ENCODE measurements at places on chromosomes 3 and 15. TPM values are rescaled to one million over a fixed set of nuclear protein-coding genes. Genes with fewer than 3 reads are reported as not detected.
A peak's percentile ranks its signal among the peaks of the same experiment; 100 is the strongest.

GRCh38 chr15:46126581-46126980 is 491.8 kb downstream of the SQOR start:
- DNase-seq: no peak

- no peak for DNase-seq
These were observed 31.8 kb downstream of the TTC14 start for GRCh38 chr3:180633722-180634121.

DNA sequence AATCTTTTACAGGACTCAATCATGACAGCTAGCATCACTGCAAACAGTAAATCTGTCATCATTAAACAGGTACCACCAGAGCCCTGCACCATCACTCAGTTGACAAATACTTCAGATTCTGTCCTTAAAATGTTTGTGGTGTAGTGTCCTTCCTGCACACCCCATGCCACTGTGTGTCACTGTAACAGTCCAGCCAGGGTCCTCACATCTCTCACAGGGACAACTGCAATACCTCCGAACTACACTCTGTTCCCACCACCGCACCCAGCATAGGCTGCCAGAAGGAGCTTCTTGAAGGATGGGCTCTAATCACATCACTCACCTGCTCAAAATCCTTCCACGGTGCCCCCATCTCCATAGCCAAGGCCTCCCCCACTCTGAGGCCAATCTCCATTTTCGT is 90.2 kb upstream of the FGF12 start:
- DNase-seq: no peak

GRCh38 chr3:100087198-100087597 is 27.1 kb downstream of the FILIP1L start:
- DNase-seq: no peak

DNA sequence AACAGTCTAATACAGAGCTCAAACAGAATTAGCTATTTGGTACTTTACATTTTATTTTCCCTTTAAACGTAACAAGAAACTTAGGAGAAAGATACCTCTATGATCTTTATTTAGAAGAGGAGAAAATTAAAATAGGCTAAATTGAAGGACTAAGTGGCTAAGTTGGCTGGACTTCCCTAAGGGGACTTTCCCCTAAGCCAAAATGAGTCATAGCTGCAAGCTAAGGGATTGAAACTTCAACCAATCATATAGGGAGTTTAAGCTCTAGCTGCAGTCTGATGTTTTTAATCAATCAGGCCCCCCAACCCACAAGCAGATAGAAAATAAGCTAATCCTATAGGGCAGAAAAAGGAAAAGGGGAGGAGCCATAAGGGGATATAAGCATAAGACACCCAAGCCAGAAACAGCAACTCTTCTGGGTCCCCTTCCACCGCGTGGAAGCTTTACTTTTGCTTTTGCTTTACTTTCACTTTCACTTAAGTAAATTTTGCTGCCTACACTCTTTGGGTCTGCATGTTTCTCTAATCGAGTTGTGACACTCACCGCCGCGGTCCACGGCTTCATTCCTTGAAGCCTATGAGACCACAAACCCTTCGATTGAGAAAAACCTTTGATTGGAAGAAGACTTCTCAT is 1108.5 kb upstream of the EPHA6 start:
- no peak for DNase-seq

DNA sequence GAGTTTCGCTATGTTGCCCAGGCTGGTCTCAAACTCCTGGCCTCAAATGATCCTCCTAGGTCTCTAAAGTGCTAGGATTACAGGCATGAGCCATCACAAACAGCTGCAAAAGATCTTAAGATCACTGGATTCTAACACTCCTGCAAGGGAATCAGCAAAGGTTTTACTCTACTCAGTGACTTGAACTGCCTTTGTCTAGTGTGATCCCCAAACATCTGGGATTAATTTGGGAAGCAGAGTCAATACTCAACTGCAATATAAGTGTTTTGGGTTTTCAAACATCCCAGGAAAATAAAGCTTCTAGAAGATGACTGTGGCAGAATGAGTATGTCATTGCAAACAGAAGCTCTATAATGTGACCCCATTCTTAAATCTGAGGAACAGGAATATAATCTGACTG is 7.2 kb downstream of the SPG21 start:
- peak; percentile 38 for DNase-seq

DNA sequence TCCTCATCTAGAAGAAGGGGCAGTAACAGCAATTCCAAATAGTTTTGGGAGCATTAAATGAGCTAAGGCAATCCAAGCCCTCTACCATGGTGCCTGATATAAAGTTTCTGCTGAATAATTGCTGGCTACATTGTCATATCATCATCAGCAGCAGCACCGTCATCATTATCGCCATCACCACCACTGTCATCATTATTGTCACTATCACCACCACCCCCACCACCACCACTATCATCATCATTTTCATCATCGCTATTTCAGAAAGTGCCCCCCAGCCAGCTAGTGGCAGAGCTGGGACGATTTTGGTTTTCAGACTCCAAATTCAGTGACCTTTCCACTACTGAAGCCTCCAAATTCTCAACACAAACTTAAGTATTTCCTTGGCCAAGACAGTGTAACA is 15.0 kb downstream of the XCR1 start:
- DNase-seq: no peak

DNA sequence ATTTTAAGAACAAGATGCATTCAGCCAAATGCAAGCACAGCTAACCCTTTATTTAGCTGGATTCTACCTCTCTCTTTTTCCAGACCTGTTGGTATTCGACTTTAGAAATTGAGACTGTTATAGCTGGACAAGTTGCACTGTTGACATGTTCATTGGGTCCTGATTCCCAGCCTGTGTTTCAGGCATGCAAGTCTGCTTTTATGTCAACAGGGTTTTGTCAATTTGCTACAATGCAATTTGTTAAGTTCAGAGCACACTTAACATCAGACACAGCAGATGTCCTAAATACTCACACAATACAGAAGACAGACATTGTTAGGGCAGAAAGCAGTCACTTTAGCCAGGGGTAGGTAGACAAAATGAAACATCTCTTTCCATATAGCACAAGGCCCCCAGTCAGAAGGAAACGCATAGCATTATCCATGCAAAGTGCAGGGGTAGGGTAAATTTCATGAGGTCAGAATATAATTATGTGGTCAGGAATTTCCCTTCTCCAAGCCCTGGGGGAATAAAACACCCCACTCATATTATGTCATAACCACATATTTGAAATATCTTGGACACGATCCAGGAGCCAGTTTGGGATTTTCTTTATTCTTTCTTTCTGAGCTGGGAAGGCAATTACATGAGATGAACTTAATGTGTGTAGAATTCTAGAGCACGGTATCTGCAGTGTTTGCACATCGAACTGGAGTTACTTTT is 504.1 kb downstream of the NTRK3 start:
- no peak for DNase-seq

DNA sequence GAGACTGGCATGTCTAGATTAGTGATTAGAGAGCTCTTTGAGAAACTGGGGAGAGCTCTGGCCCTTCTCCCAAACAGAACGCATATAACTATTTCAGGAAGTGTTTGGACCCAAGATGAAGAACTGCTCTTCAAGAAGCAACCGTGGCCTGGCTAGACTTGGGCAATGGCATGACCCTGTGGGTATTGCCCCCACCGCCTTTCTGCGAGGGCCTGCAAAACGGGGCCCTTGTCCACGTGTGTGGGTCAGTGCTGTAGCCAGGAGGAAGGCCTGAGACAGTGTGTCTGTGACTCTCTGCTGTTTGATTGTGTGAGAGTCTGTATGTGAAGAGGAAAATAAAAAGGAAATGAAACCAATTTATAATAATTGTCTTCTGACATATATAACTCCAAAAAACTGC is 42.5 kb downstream of the EEFSEC start:
- DNase-seq: no peak

DNA sequence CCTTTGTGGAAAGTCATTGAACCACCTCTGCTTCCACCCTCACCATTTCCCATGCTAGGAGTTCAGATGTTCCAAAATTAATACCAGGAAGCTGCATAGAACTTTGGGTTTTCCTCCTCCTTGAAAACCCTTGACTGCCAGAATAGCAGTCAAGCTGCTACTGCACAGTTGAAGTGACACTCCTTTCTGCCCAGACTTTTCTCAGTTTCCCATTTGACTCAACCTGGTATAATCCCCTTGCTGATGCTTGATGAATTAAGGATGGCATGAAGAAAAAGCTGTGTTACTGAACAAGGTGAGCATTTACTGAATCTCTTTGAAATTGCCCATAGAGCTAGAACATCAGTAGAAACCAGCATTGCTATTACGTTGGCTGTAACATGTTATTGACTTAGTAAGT is 286.0 kb downstream of the EDEM1 start:
- no peak for DNase-seq

DNA sequence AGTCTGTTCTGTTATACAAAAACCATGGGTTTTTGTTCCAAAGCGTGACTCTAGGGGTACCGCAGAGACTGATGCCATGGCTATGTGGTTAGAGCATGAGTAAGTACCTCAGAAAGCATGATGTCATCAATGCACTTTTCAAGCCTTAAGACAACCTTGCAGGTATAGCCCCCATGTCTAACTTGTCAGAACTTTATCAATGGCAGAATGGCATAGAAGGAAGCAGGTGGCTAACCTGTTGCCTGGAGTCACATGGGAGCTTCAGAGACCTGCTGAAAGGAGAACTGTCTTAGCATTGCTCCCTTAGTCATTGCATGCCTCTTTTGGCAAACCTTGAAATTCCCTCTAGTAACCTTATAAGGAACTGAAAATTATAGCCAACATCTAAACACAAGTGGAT is 52.5 kb downstream of the EOMES start:
- no peak for DNase-seq

DNA sequence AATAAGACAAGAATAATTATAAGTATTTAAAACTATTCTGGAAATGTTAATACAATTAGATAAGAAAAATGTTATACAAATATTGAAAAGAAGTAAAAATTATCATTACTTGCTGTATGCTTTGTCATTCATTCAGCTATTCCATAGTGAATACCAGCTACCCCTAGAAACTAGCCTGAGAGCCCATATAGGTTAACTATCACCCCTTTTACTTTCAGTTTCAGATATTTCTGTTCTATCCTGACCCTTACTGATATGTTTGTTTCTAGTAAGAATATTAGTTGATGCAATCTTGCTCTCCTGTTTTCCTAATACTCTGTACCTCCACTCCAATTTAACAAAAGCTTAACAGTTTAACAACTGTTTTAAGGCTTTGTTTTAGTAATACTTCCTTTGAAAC is 31.6 kb downstream of the FAM227B start:
- no peak for DNase-seq

- no peak for DNase-seq
These were observed 17.4 kb upstream of the ANKRD34C start for GRCh38 chr15:79265167-79265566.

GRCh38 chr3:53030619-53031449 is 15.0 kb downstream of the SFMBT1 start:
- no peak for DNase-seq

GRCh38 chr3:168472783-168473182 is 377.1 kb upstream of the GOLIM4 start:
- no peak for DNase-seq

- DNase-seq: no peak
These were observed 87.4 kb downstream of the STAG1 start for GRCh38 chr3:136664771-136665170.

- DNase-seq: no peak
These were observed 217.2 kb upstream of the UMPS start for GRCh38 chr3:124512881-124513609.

- no peak for DNase-seq
These were observed 51.9 kb upstream of the PFN2 start for GRCh38 chr3:150022381-150023238.

DNA sequence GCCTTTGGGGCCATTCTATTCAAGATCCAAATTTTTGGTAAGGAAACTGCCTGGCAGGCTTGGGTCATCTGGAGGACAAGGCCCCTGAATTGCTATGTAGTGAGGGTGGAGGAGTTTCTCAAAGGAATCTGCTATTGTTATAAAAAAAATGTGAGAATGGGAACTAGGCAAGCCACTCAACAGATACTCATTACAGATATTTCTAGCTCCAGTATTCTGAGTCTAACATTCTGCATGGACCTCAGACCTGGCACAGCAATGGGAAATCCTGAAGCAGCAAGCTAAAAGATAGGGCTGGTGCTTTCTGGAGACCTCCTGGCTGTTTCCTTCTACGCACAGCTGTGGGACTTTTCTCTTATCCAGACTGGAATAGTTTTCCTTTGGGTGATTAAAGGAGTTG is 430.7 kb upstream of the RBMS3 start:
- DNase-seq: no peak

- no peak for DNase-seq
These were observed 12.2 kb upstream of the IQCF5 start for GRCh38 chr3:51887620-51888019.

- no peak for DNase-seq
These were observed 172.7 kb downstream of the RORA start for GRCh38 chr15:61056386-61056785.

DNA sequence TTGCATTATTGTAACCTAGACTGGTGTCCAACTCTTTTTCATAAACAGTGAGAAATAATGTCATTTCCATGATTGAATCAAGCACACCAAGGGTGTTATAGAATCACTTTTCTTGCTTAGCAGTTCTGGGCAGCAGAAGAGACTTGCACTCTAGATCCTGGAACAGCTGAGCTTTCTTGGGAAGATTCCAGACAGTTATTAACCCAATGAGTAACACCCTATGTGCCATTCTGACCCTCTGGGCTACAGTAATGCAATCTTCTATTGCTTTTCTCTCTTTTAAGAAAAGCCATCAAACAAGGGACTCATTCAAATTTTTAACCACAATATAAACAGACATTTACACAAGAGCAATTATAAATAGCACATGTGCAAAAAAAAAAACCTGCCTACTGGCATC is 39.3 kb upstream of the USP3 start:
- no peak for DNase-seq

DNA sequence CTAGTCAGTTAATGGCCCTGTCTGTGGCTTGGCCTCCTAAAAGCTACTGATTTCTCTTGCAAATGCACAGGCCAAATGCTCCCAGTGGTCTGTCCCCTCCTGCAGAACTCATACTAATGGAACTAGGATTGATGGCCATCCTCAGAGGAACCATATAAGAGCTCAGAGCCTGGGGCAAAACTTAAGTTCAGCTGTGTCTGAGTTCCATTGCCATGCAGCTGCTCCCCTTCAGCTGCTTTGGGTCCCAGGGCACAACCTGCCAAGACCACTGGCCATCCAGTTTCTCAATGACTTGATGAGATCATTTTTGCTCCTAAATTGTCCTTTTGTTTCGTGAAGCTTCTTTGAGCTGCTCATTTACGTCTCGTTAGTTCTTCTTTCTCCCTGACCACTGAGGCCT is 529.5 kb upstream of the TBL1XR1 start:
- no peak for DNase-seq

The GADL1 gene
- 23.8 TPM for polyA plus RNA-seq

The IQCF5 gene
- not detected for polyA plus RNA-seq

The PLCB2 gene
- 6.4 TPM for polyA plus RNA-seq

The NANOGP8 gene
- 0.40 TPM for polyA plus RNA-seq

The PAQR9 gene
- polyA plus RNA-seq: not detected

The MAP3K13 gene
- polyA plus RNA-seq: 19.2 TPM

The MINDY2 gene
- polyA plus RNA-seq: 12.8 TPM

The XIRP1 gene
- polyA plus RNA-seq: 107 TPM

The KNL1 gene
- 12.7 TPM for polyA plus RNA-seq

The MYD88 gene
- 32.1 TPM for polyA plus RNA-seq

The SPATA12 gene
- not detected for polyA plus RNA-seq

The MKRN3 gene
- polyA plus RNA-seq: 2.9 TPM

The GOLGA6A gene
- 0.42 TPM for polyA plus RNA-seq

The HAUS2 gene
- polyA plus RNA-seq: 20.5 TPM

The PHLDB2 gene
- 68.8 TPM for polyA plus RNA-seq

The HDC gene
- polyA plus RNA-seq: 0.63 TPM

Data from muscle of arm (tissue), 14 donors.